ENCODE measurements at places on chromosomes 2 and 18.

DNA sequence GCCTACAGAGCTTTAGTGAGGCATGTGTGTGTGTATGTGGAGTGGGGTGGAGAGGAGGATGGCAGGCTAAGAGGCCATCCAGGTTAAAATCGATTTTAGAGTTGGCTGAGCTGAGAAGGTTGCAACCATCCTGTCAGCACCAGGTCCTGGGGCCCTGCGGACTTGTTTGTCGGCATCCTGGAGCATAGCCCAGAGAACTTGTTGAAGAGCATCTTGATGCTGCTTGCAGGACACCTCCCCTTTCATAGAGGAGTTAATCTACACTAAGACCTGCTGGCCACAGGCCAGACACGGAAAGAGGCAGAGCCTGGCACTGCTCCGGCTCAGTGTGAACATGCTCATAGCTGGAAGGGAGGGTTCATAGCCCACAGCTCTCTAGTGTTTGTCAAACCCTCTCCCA, 72.1 kb upstream of the RGPD5 start:
- DNase-seq: no peak

DNA sequence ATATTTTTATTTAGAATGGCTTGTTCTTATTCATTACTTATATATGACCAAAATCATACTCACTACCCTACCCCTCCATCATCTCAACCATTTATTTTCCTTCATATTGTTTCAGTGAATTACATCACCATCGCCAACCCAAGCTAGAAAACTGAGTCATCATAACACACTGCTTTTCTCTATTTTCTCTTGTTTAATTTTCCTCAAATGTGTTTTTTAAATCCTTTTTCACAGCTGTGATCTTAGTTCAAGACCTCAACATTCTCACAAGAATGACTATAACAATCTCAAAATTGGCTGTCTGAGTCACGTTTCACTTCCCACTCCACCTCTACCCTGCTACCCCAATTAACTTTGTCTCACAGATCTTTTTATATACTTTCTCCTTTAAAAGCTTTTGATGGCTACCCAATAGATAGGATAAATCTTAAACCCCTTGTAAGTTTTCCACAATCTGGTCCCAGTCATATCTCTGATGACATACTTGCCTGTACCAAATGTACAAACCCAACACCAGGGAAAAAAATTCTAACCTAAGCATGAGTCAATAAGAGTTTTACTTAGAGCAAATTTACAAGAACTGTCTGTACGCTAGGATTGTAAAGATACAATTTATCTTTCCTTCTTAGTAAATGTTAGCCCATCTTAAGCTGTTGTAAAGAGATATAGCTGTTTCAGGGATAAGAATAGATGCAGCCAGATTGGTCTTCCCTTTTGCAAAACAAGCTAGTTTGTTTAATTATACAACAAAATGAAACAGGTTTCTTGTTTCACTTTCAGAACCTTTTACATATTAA, 635.1 kb upstream of the SLC39A10 start:
- no peak for DNase-seq

GRCh38 chr2:128354726-128355470, 36.2 kb upstream of the HS6ST1 start:
- DNase-seq: no peak

- DNase-seq: peak; percentile 9
Observed at GRCh38 chr2:189142893-189143759, 36.4 kb downstream of the COL5A2 start.

Data from NCI-H1417 (cell line).